ENCODE measurements at places on chromosomes 6 and 20. TPM values are rescaled to one million over a fixed set of nuclear protein-coding genes. Genes with fewer than 3 reads are reported as not detected.

The HMGCLL1 gene
- not detected for total RNA-seq

The FAM209B gene
- 0.93 TPM for total RNA-seq

The TMEM242 gene
- total RNA-seq, result 8.6 TPM

The BPI gene
- not detected for total RNA-seq

The ARFGEF3 gene
- total RNA-seq, result 0.71 TPM

The CAGE1 gene
- 0.22 TPM for total RNA-seq

The RAET1G gene
- not detected for total RNA-seq

The SMAP1 gene
- 23.6 TPM for total RNA-seq

The LST1 gene
- total RNA-seq, result 15.7 TPM

The ZBTB46 gene
- total RNA-seq, result 4.6 TPM

The SLC32A1 gene
- not detected for total RNA-seq

The IP6K3 gene
- total RNA-seq, result not detected

The KCNQ5 gene
- 4.5 TPM for total RNA-seq

The SPAG4 gene
- total RNA-seq, result 9.4 TPM

The SLC17A4 gene
- not detected for total RNA-seq

The SMLR1 gene
- not detected for total RNA-seq

The DEFB119 gene
- not detected for total RNA-seq

The NKX2-2 gene
- not detected for total RNA-seq

The HLA-DMB gene
- total RNA-seq, result 1.9 TPM

The GLP1R gene
- total RNA-seq, result not detected

The SLC22A3 gene
- total RNA-seq, result not detected

The GPR63 gene
- 1.7 TPM for total RNA-seq

The VSX1 gene
- not detected for total RNA-seq

The RAB23 gene
- 2.2 TPM for total RNA-seq

The ZBTB22 gene
- total RNA-seq, result 12.1 TPM

The DDX27 gene
- 43.5 TPM for total RNA-seq

The ZNF391 gene
- total RNA-seq, result 2.8 TPM

The VGLL2 gene
- total RNA-seq, result not detected

The PSORS1C2 gene
- total RNA-seq, result not detected

The HRH3 gene
- not detected for total RNA-seq

The B3GAT2 gene
- total RNA-seq, result 0.05 TPM

The PRSS16 gene
- total RNA-seq, result 2.4 TPM

The AK9 gene
- total RNA-seq, result 2.8 TPM

The COMMD7 gene
- 39.6 TPM for total RNA-seq

The OLIG3 gene
- 0.15 TPM for total RNA-seq

The THBD gene
- not detected for total RNA-seq

The MPC1 gene
- 22.9 TPM for total RNA-seq

The HLA-DRB5 gene
- 0.82 TPM for total RNA-seq

The ESR1 gene
- not detected for total RNA-seq

The TUBB2B gene
- not detected for total RNA-seq

The ZNF311 gene
- 1.3 TPM for total RNA-seq

The OR2H1 gene
- total RNA-seq, result not detected

The ADISSP gene
- 51.4 TPM for total RNA-seq

The ZKSCAN4 gene
- total RNA-seq, result 3.7 TPM

The FAM83C gene
- total RNA-seq, result not detected

The DEFB124 gene
- total RNA-seq, result not detected

The TBP gene
- total RNA-seq, result 22.3 TPM

The IRF4 gene
- total RNA-seq, result 705 TPM

The EDN3 gene
- total RNA-seq, result not detected

The LAMA2 gene
- 0.48 TPM for total RNA-seq

All from activated CD4-positive, alpha-beta memory T cell treated with anti-CD3 and anti-CD28 coated beads for 36 hours (primary cell).